DND-41 (cell line): ENCODE measurements at places on chromosomes 3 and 15.

GRCh38 chr3:186132487-186132886, 23.6 kb upstream of the ETV5 start:
- no peak for DNase-seq

DNA sequence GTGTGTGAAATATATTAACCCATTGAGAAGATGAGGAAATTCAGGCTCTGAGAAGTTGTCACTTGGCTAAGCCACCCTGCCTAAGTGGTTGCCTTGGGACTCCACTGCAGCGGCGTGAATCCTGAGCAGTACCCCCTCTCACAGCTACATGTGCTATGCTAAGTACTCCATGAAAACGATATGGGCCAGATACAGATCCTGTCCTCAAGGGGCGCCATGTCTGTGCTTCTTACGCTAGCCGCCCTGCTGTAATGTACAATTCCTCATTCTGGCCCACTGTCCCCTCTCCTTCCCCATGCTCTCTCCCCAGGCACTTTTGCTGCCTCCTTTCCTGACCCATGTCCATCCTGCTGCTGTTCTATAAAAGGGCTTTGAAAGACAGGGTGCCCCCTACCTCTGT, 140.3 kb downstream of the FEZF2 start:
- no peak for DNase-seq

DNA sequence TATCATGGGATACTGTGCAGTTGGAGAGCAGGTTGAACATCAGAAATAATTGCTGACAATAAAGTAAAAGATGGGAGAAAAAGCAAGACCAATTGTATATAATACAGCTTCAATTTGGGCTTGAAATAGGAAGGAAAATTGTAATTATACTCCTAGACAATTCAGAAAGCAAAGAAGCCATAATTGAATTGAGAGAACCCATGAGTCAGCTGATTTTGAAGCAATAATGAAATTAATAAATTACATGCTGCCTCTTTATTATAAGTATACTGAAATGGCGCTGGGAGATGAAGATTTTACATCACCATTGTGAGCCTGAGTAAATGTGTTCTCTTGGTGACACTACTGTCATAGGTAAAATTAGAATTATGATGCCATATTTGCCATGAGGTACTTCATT, 23.2 kb downstream of the CHRNA3 start:
- no peak for DNase-seq

DNA sequence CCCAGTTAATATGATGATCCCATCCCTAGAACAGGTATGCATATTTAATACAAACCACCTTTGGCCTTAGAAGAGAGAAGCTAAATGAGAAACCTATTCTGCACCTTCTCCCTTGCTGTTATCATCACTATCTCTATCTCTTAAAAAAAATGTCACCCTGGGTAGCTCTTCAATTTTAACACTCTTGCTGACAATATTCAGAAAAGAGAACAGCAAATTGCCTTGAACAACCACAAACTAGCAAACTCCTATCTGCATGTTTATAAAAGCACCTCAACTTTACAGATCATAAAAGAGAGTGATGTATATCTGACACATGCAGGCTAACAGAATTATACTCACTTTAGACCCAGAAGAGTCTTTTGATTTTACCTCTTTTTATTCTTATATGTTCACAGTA, 7.4 kb downstream of the TOP2B start:
- DNase-seq = no peak

- no peak for DNase-seq
These were observed 567.0 kb upstream of the RGMA start for GRCh38 chr15:93656041-93656440.

- no peak for DNase-seq
These were observed 273.9 kb upstream of the LRTM1 start for GRCh38 chr3:55201779-55202178.

DNA sequence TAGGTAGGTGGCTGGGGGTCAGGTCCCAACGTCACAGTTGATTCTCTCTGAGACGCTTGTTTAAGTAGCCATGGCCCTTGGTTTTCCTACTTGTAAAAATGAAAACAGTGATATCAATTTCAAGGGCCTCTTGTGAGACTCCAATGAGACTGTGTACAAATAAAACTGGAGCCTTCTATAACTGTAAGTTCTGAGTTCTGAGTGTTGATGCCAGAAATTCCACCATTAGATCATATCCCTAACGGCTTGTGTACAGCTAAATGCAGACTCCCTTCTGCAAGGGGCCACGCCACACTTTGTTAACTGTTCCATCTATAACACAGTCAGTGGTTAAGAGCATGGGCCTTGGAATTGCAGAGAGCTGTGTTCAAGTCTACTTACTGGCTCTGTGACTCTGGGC, 267.3 kb downstream of the TLE3 start:
- DNase-seq = no peak

DNA sequence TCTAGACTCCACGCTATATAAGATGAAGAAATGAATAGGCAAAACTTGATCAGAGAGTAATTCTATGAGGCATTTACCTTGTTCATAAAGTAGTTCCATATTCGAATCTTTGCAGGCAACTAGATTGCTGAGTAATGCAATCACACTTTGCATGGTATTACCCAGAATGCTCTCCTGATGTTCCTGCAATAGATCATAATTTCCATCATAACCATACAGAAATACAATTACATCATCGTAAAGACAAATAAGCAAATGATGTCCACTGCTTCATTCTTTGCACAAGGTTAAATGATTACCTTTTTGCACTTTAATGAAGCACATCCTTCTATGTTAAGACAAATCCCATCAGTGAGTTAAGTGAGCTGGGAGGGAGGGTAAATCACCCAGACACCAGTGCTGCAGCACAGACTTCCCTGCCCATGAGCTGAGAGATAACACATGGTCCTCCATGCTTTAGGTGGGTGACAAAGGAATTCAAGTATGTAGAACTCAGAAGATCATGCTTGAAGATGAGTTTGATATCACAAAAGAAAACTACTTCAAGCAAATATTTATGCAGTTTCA, 366.7 kb downstream of the CTNNB1 start:
- no peak for DNase-seq

GRCh38 chr3:31230425-31231223, 302.1 kb upstream of the STT3B start:
- DNase-seq = peak; percentile 47

- no peak for DNase-seq
These were observed 2.0 kb upstream of the CILP start for GRCh38 chr15:65213241-65213640.

DNA sequence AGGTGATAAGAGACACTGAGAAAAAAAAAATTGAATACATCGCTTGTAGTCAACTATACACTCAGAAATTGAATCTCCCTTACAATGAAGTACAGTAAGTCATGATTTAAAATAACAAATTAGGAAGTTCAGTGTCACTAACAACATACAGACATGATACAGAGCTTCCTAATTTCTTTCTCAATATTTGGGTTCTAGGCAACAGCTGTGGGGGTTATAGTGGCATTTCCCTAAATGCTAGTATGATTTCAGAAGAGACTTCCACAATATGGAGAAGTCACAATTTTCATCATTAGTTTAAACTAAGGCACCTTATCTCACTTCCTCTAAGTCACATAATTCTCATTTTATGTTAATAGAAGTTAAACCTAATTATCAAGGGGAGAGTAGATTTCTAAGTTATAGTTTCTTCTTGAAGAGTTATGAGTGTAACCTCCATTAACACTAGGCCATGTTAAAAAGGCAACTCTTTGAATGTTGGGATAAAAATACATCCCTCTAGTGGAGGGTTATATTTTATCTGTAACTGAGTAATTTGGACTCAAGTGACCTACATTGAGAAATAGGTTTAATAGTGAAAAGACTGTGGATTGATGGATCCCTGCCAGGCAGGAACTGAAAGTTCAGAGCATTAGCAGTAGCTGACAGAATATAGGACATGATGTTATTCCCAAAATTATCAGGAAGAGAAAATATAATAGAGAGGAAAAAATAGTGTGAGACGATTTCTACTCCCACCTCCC, 286.0 kb upstream of the SUCLG2 start:
- no peak for DNase-seq

- peak; percentile 88 for DNase-seq
These were observed 144.8 kb upstream of the BHLHE40 start for GRCh38 chr3:4834403-4834866.

- DNase-seq = peak; percentile 5
These were observed 112.5 kb downstream of the ADAMTS9 start for GRCh38 chr3:64575211-64575844.

GRCh38 chr3:16318176-16318575, 53.2 kb downstream of the OXNAD1 start:
- no peak for DNase-seq

- peak; percentile 11 for DNase-seq
These were observed 777 bp downstream of the CIB1 start for GRCh38 chr15:90232941-90233386.

GRCh38 chr15:84946772-84947489, 34.7 kb upstream of the PDE8A start:
- no peak for DNase-seq

DNA sequence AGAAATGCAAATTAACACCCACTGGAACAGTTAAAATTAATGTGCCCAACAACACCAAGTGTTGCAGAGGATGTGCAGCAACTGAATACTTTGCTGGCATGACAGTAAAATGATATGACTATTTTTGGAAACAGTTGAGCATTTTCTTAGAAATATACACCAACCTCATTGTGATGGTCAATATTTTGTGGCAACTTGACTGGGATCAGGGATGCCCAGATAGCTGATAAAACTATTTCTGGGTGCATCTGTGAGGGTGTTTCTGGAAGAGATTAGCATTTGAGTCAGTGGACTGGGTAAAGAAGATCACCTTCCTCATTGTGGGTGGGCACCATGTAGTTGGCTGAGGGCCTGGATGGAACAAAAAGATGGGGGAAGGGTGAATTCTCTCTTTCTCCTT, 57.9 kb downstream of the RPLP1 start:
- DNase-seq = no peak

GRCh38 chr3:79846148-79846933, 78.5 kb upstream of the ROBO1 start:
- DNase-seq = no peak

- DNase-seq = no peak
These were observed 26.7 kb downstream of the CLK3 start for GRCh38 chr15:74642348-74642733.

GRCh38 chr3:143648218-143648617, 200.1 kb downstream of the SLC9A9 start:
- DNase-seq = no peak

DNA sequence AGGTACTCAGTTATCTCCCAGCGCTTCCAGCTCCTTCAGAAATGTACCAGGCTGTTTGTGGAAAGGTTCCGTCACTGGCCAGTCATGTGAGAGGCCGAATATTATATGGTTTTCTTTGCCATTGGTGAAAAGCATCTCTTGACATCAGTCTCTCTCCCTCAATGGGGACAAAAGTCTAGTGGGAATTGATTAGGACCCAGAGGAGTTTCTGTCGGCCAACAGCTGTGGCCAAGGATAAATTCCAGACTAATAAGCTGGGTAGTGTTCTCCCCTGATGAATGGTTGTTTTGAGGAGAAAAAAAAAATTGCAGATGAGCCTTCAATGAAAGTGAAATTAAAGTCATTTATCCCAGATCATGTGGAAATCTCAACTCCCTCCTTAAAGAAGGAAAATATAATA, 404.7 kb upstream of the THRB start:
- no peak for DNase-seq

- DNase-seq = no peak
These were observed 115.9 kb upstream of the LPP start for GRCh38 chr3:188037965-188038581.

DNA sequence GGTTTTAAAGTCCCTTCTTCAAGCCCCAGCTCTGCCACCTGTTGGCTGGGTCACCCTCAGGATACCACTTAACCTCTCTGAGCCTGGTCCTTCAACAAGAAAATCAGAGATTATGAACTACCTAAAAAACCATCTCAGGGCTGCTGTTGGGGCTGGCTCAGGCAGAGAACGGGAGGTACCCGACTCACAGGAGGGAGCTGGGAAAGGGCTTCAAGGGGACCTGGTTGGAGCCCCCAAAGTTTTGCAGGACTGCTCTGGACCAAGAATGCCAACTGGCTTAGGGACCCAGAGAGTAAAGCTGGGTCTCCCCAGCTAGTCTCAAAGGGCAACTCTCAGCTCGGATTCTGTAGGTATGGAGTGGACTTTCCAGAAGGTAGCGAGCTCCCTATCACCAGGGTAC, 41.5 kb downstream of the WNT7A start:
- no peak for DNase-seq

- no peak for DNase-seq
These were observed 296.6 kb downstream of the TLE3 start for GRCh38 chr15:69801144-69801543.

DNA sequence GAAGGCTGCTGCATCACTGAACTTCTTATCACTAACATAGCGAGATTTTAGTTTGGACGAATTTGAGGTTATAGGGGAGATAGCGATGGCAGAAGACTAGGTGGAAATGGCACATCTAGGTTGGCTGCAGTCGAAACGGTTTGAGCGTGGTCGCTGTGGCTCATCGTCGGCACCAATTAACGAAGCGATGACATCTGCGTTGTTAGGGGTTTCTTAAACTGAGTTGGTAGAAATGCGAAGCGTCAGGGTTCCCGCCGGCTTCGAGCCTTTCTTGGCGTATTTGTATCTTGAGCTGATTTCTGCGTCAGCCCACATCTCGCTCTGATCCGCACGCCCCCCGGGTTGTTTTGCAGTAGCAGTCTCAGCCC, 319 bp downstream of the LNP1 start:
- DNase-seq = peak; percentile 64

- DNase-seq = no peak
These were observed 16.5 kb upstream of the P2RY13 start for GRCh38 chr3:151345859-151346258.

GRCh38 chr15:45645026-45645980, 10.5 kb downstream of the SQOR start:
- no peak for DNase-seq

- DNase-seq = no peak
These were observed 44.2 kb upstream of the TIPARP start for GRCh38 chr3:156630081-156630772.

DNA sequence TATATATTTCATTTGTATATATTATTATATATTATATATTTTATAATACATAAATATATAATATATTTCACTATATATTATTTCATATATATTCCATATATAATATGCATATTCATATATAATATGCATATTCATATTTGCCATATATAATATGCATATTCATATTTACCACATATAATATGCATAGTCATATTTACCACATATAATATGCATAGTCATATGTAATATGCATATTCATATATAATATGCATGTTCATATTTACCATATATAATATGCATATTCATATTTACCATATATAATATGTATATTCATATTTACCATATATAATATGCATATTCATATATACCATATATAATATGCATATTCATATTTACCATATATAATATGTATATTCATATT, 51.2 kb upstream of the GATA2 start:
- DNase-seq = no peak

DNA sequence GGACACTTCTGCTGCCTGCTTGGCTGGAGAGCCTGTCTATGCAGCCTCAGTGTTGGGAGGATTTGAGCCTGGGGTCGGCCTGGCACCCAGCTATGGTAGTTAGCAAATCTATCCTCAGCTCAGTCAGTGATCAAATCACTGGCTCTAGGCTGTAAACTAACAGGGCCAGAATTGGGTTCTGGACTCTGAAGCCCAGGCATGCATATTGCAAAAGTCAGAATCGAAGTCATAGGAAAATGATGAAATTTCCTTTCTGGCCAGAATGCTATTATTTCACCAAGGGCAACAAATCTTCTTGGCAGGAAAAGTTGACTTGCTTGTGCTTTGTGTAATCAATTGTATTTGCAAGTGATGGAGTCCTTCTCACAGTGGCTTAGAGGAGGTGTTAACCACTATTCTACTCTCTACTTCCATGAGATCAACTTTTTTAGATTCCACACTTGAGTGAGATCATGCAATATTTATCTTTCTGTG, 482.6 kb upstream of the TPRG1 start:
- DNase-seq = no peak
